ENCODE measurements at places on chromosomes 2 and 18.

DNA sequence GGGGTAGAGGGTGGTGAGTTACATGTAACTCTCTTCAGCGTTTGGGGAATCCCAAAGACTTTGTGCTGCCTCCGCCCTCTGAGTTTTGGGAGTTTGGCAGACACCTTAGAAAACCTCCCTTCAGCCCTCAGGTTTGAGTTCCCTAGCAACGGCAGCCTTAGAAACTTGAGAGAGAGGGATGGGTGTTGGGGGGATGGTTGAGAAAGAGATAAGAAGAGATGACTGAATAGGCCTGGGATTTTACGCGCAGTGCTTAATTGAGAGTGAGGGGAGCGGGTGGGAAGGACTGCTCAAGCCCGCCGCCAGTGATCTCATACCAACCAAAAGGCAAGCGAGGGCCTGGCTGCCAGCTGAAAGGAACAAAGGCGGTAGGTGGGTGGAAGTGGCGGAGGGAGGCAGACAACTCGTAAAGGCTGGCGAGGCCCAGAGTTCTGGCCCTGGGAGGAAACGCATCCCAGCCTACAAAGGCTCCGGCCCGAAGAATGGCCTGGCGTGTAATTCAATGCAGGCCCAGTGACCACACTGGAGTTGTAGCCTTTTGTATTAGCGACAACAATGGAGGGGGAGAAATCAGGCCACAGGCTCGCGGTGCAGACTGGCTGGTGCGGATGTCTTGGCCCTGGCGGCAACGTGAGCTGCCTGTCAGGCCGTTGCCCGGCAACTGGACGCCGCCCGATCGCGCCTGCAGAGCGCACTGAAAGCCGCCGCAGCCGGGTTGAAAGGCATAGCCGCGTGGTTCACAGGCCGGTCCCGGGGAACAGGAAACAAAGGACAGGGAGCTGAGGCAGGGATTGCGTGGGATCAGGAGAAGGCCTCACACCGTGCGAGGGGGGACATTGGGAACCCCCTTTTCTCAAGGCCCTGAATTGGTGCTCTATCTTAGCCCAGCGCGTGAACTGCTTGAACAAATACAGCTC is 39.9 kb upstream of the DARS1 start:
- peak; percentile 28 for DNase-seq

GRCh38 chr2:230496891-230497290 is 80.9 kb downstream of the SP100 start:
- DNase-seq = no peak

GRCh38 chr18:27931535-27931934 is 245.4 kb downstream of the CDH2 start:
- DNase-seq = no peak

DNA sequence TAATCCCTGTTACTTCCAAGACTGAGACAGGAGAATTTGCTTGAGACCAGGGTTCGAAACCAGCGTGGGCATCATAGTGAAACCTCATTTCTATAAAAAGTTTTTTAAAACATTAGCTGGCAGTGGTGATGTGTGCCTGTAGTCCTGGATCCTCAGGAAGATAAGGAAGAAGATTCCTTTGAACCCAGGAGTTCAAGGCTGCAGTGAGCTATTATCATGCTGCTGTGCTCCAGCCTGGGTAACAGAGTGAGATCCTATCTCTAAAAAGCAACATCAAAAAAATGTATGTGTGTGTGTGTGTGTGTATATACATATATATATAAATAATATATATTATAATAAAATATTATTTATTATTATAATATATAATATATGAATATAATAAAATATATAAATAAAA is 1417.6 kb upstream of the CDH2 start:
- no peak for DNase-seq

GRCh38 chr2:163441603-163442002 is 294.2 kb downstream of the FIGN start:
- DNase-seq = no peak

- peak; percentile 37 for DNase-seq
Measured at GRCh38 chr2:223075301-223076270, 23.6 kb downstream of the KCNE4 start.
